MCF 10A (cell line): ENCODE measurements at places on chromosomes 2 and 18. TPM values are rescaled to one million over a fixed set of nuclear protein-coding genes. Genes with fewer than 3 reads are reported as not detected.

GALNT3 gene
- 20.2 and 24.2 TPM in 2 replicates for total RNA-seq

GPR39 gene
- total RNA-seq: 7.2 and 7.7 TPM in 2 replicates

FARSB gene
- 44.8 and 70.3 TPM in 2 replicates for total RNA-seq

TSPYL6 gene
- total RNA-seq: not detected in 2 replicates
